Hepatocyte (in vitro differentiated cells): ENCODE measurements at places on chromosomes 1 and 21.

GRCh38 chr1:233300326-233300725, 4.8 kb upstream of the PCNX2 start:
- DNase-seq = no peak

GRCh38 chr1:91846007-91846638, 39.8 kb downstream of the TGFBR3 start:
- DNase-seq = peak; percentile 51

DNA sequence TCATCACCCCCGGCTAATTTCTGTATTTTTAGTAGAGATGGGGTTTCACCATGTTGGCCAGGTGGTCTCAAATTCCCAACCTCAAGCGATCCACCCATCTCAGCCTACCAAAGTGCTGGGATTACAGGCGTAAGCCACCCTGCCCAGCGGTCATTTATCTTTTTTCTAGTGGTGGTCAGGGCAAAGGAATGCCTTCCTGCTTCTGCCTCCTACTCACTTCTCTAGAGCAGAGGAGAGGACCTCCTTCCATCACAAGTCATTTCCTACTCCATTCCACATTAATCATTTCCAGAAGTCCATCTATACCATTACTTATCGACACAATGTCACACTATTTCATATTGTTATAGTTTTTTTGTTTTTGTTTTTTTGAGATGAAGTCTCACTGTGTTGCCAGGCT, 13.3 kb downstream of the FBXO42 start:
- DNase-seq = no peak

GRCh38 chr21:44057960-44058651, 46.0 kb downstream of the TRAPPC10 start:
- no peak for DNase-seq

GRCh38 chr1:67535474-67535873, 105.3 kb upstream of the SERBP1 start:
- peak; percentile 88 for DNase-seq

DNA sequence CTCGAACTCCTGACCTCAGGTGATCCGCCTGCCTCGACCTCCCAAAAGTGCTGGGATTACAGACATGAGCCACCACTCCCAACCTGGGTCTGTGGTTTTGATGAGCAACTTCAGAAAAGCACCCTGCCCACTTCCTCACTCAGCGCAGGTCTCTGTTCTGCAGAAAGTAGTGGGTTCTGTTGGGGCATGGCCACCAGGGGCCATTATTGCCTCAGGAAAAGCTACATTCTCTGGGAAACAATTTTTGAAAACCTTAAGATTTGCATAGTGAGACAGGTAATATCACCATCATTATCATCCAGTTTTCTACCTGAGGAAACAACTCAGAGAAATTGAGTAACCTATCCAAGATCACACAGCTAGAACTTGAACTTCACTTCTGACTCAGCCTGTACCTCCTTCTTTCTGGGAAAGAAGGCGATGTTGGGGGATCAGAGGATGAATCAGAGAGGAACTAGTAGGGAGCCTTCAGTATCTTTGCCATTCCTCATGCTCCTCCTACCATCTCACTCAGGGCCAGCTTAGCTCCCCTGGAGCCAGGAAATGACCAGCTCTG, 7.1 kb upstream of the NES start:
- DNase-seq = no peak

DNA sequence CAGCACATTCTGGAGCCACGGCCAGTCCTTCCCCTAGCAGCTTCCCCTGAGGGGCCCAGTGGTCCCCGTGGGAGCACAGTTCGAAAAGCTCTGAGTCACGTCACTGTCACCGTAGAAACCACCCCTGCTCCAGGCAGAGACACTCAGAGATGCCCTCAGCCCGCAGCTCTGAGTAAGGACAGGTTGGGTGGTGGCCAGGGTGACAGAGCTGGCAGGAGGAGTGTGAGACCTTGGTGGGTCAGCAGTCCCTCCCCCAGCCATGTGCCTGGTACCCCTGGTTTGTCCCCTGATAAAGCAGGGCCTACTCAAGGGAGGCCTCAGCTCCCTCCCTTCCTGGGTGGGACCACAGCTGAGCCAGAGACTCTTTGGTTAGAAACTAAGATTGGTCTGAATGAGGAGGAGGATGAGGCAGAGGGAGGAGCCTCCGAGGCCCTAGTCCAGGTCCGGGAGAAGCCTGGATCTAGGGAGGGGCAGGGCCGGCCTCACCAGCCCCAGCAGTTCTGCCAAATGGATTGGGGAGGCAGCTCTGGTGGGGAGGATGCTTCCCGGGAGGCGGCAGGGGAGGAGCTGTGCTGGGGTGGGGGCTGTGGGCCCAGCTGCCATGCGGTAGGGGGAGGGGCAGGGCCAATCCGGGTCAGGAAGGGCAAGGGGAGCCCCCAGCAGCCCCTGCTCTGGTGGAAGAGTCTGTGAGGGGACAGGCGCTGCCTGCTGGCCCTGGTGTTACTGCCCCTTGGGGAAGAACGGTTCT, 55.2 kb downstream of the SLC9A1 start:
- peak; percentile 89 for DNase-seq

DNA sequence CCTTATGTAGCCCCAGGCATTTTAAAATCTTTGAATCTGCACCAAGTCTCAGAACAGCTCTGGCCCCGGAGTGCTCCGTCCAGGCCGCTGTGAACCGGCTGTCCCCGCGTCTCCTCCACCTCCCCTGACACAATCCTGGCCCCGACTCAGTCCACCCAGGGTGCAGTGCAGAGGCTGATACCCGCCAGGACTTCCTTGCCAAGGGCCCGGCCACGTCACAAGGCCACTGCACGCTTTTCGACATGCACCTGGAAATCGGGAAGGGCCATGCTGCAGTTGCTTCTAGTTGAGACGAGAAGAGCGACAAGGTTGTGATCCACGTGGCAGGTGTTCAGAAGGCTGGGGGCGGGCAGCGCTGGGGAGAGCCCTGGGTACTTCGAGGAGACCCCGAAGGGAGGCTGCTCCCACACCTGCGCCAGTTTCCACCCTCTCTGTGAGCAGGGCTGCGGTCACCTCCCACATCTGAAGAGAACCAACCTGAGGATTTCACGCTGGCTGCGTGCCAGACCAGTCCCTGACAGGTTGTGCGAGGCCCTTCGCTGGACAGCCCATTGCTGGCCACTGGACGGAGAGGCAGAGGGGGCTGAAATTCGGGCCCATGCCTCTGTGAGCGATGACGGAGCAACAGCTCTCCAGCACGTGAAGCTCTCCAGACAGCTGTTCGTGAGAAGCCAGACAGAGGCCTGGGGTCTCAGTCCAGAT, 6.7 kb downstream of the VWA1 start:
- DNase-seq = no peak

- DNase-seq = no peak
Observed at GRCh38 chr1:192564099-192564498, 11.5 kb upstream of the RGS1 start.

- DNase-seq = peak; percentile 22
Observed at GRCh38 chr1:176379626-176380339, 83.2 kb upstream of the PAPPA2 start.

- no peak for DNase-seq
Observed at GRCh38 chr1:86214605-86215004, 58.0 kb upstream of the COL24A1 start.

GRCh38 chr1:175673371-175674150, 69.8 kb downstream of the TNR start:
- DNase-seq = no peak

DNA sequence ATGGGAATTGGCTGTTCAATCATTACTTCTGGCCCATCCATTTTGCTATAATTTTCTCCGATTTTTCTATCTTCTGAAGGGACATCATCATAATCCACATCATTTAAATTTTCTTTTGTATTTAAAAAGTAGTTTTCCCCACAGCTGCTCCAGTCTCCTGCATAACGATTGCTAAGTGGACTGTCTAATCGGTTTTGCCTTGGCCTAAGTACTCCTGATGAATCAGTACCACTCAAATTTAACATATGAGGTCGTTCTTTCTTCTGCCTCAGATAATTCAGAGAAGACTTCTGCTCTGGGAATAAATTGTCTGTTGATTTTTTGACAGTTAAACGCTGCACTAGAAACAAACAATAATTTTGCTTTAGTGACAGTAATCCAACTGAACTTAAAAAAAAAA, 41.9 kb downstream of the SYDE2 start:
- DNase-seq = no peak

DNA sequence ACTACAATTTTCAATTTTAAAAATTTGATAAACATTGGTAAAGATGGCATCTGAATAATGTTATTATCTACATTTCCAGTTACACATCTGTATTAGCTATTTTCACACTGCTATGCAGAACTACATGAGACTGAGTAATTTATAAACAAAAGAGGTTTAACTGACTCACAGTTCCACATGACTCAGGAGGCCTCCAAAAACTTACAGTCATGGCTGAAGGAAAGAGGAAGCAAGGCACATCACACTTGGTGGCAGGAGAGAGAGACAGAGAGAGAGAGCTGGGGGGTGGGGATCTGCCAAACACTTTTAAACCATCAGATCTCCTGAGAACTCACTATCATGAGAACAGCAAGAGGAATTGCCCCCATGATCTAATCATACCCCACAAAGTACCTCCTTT, 850.0 kb downstream of the LTN1 start:
- DNase-seq = peak; percentile 14

- no peak for DNase-seq
Observed at GRCh38 chr1:23897083-23897482, 16.1 kb downstream of the CNR2 start.

DNA sequence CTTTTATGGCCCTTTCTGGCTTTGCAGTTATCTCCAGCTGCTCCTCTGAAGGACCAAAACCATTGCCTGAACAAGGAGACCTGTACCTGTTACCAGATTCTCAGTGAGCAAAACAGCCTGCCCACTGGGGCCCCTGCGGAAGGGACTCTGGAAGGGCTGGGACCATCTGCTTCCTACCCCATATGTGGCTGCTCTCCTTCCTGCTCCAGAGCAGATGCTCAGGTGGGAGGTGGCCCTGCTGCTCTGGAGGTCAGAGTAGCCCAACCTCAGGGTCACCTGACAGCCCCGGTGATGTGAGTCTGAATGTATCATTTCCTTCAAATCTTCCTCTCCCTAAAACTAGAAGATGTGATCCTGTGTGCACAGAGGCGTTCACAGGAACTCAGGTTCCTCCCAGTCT, 33.6 kb downstream of the PRDM16 start:
- DNase-seq = no peak

GRCh38 chr1:240522122-240522822, 89.7 kb downstream of the GREM2 start:
- DNase-seq = peak; percentile 16

- no peak for DNase-seq
Observed at GRCh38 chr1:100292711-100293110, 26.7 kb downstream of the RTCA start.
